ENCODE measurements at places on chromosomes 11 and 22. TPM values are rescaled to one million over a fixed set of nuclear protein-coding genes. Genes with fewer than 3 reads are reported as not detected.

Gene SAA1
- not detected for total RNA-seq

Gene CASP5
- not detected for total RNA-seq

GRCh38 chr11:12677131-12677530 is 2.9 kb downstream of the TEAD1 start:
- DNase-seq, result no peak

- DNase-seq, result no peak
Observed at GRCh38 chr11:8415195-8415594, 151.5 kb upstream of the LMO1 start.

DNA sequence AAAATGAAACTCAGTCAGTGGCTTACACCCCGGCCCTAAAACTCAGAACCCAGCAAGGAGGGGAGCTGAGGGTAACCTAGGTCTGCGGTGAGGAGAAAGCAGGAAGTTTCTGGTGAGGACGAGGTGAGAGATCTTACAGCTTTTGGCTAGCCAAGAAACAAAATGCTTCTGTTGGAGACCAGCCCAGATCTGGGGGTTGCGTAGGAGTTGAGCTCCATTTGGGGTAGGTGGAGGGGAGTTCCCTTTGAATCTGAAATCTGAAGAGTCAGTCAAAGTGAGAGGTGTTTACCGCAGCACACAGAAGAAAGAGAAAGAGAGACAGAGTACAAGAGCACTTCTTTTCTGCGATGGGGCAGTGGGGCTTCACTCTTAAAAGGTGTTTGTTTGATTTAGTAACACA is 29.6 kb downstream of the EHF start:
- DNase-seq, result no peak

GRCh38 chr11:3049430-3050243 is 7.6 kb downstream of the CARS1 start:
- DNase-seq, result peak; percentile 90

- DNase-seq, result no peak
Observed at GRCh38 chr11:76763573-76764346, 19.4 kb upstream of the TSKU start.

- DNase-seq, result no peak
Observed at GRCh38 chr11:72190631-72191071, 1.3 kb upstream of the FOLR1 start.
